Activated effector memory CD4-positive, alpha-beta T cell treated with Interleukin-2 at 50 U/mL for 16 hours (primary cell): ENCODE measurements at places on chromosomes 6 and 20.

DNA sequence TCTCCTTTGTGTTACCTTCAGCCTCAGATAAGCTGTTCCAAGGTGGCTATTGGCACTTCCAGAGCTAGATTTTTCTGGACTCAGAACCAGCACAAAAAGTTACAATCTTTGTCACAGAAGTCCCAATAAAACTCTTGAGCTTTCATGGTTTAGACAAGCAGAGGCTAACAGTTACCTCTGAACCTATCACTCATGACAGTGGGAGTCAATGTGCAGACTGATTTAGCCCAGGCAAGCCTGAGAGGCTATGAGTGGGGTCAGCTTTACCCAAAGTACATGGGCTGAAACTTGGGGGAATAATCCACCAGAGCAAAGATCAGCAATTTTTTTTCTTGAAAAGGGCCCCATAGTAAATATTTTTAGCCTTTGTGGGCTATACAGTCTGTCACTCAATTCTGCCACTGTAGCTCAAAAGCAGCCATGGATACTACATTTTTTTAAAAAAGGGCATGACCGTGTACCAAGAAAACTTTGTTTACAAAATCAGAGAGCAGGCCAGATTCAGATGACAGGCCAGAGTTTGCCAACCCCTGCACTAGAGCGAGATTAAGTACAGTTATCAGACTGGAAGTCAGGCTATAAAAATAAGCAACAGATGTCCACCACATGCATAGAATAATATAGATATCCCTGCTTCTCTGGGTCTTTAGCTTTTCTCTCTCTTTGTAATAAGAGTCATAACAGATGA, 20.0 kb downstream of the CCN2 start:
- DNase-seq, result no peak

DNA sequence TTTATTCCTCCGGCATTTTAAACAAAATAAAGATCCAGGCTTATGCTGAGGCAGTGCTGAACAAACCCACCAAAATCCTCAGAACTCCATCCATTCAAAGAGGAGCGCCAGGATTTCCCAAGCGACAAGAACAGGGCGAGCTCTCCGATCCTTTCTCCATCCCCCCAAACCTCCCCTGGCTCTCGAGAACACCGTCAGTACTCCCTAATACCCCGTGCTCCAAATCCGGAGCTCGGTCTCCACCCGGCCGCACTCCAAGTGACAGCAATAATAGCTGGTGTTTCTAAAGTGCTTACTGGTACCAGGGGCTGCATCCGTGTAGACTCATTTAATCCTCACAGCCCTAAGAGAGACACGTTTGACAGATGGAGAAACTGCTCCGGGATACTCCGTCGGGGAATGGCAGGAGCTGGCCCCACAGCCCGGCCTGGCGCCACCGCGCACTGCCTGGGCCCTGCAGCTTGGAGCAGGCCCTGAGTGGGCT, 277.1 kb upstream of the QKI start:
- no peak for DNase-seq

DNA sequence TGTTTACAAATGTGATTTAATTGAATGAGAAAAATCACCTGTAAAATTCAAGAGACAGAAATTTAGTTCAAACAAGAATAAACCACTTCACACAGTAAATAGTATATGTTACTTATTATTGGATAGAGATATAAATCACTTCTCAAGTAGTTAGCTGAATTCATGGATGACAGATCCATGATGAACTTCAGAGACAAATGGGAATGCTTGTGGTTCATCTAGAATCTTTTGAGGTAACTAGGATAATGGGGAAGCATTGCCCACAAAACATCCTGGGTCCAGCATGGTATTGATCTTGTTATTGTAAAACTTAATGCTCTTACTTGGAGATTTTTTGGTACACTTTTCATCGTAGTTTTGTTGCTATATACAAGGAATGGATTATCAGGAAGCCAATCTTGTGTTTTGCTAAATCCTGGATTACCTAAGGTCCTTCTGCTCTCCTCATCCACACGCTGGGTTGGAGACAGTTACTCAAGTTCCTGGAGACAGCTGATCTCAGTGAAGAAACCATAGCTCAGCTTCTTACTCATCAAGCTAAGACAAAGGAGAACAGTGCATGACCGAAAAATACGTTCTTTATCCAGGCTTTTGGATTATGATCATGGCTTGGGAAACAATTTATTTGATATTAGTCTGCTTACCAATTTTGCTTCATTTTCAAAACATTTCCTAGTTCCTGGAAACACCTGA, 142.5 kb upstream of the PREP start:
- no peak for DNase-seq

DNA sequence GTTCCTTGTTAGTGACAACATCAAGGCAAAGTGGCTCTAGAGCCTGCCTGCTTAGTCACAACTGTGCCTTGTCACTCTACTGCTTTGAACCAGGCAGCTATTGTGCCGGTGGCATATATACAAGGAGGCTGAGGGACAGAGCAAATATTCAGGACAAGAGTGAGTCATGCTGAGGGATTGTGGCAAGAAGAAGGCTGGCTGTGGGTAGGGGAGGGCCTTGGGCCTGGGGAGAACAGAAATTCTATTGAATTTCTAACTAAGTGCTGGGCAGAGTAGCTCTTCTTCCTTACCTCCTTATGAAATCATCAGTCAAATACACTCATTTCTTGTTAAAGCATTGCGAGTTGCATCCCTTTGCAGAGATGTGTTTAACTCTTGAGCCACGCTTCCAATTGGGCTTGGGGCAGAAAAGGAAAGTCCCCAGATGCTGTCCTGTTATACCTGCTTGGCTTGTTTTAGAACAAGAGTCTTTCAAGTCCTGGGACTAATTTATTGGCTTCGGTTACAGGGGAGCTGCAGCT, 59.7 kb downstream of the PFDN4 start:
- DNase-seq, result no peak

- no peak for DNase-seq
Measured at GRCh38 chr20:11235058-11235457, 561.3 kb upstream of the JAG1 start.
